BJ (cell line): ENCODE measurements at places on chromosomes 12 and 14.

DNA sequence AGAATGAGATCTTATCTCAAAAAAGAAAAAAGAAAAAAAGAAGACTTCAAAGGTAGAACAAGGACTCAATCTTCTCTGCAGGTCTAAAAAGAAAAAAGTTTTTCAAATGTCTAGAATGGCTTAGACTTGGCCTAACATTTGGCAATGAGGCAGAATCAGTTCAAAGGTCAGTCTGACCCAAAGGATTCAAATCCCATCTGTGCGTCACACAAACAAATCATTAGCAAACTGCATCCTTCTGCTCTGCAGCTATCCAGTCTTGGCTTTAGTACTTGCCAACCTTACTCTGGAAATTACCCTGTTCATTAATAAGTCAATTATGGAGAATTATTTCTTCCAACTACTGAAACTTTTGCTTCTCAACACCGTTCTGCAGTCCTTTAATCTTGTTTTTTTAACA lies 3.1 kb downstream of the YAF2 start:
- no peak for DNase-seq

GRCh38 chr12:41274643-41275042 lies 86.5 kb downstream of the PDZRN4 start:
- no peak for DNase-seq

- no peak for DNase-seq
These were observed 592.9 kb downstream of the FSCB start for GRCh38 chr14:43914041-43914693.

DNA sequence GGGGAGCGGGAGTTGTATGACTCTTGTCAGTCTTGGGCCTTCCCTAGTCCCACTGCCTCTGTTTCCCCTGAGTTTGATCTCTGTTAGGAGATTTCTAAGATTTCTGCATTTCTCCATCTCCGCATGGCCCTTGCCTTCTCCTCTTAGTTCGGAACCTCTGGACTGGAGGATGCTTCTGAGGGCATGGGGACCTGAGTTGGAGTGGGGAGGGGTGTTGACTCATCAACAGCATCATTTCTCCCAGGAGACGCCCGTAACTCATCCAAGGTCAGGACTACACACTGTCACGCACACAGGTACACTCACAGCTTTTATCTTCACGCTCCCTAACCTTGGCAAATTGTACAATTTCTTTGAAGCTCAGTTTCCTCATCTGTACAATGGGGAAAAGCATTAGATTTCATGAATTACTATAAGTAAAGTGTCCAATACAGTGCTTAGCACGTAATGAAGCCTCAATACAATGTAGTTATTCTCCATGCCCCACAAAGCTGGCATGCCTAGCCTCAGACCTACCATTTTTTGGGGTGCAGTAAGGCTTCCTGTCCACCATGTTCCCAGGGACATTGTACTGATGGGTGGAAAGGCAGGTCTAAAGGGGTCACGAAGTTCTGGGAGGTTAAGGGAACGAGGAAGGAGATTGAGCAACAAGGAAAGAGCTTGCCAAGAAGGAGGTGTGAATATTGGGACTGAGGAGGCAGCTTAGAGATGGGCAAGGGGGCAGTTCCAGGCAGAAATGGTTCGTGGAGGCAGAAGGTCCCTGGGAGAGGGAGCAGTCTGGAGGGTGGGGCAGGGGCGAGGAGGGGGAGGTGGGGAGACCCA lies 600 bp upstream of the LAG3 start:
- no peak for DNase-seq

DNA sequence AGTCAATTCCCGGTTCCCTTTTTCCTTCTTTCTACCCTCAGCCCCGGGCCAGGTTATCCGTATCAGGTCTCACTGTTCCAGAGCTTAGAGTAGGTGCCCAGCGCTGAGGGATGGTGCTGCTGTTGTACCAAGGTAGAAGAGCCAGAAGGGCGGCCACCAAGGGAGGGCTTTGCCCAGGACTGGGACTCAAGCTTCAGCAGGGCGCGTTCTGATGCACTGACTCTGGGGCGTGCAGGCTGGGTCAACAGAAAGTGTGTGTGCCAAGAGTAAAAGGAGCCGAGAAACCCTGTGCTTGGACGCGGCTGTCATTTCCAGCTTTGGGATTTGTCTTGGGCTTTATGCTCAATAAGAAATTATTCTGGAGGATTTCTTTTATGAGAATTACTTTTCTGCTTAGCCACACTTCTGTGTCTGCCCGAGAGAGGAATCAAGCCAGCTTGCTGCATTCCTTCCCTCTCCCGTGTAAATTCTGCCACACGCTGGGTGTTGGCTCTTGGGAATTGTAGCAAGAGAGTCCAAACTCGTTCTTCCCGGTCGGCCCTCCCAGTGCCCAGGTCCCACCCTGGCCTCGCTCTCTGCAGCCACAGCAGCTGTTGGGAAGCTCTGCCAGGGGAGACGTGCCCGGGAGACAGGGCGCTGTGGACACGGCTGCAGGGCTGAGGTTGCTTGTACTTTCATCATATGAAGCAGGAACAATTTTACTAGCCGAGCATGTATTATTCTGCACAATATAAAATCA lies 98.0 kb downstream of the FBXL14 start:
- no peak for DNase-seq

DNA sequence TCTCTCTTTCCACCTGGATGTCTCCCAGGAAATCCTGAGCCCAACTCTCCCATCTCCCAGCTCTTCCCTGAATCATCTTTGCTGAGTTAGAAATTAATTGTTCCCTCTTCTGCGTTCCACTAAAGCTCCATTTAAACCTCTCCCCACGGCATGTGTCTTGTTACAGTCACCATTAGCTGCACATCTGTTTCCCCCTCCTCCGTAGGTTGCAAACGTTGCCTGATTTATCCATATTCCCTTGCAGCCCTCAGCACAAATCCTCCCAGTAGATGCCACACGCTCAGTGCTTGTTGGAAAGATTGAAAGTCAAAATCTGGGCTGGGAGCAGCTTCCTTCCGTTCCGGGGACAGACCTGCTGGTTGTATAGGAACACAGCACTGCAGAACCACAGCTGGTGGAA lies 90.4 kb downstream of the SLC24A4 start:
- DNase-seq = no peak

- DNase-seq = no peak
These were observed 921 bp upstream of the CEP83 start for GRCh38 chr12:94460616-94460959.

- DNase-seq = no peak
These were observed 213.4 kb downstream of the VRK1 start for GRCh38 chr14:97010491-97011160.

GRCh38 chr12:50442178-50442908 lies 41.7 kb downstream of the LARP4 start:
- no peak for DNase-seq

GRCh38 chr12:67981287-67982162 lies 7.7 kb upstream of the IFNG-AS1 start:
- DNase-seq = peak; percentile 77

- DNase-seq = no peak
These were observed 38.3 kb upstream of the LTA4H start for GRCh38 chr12:96073346-96074330.

DNA sequence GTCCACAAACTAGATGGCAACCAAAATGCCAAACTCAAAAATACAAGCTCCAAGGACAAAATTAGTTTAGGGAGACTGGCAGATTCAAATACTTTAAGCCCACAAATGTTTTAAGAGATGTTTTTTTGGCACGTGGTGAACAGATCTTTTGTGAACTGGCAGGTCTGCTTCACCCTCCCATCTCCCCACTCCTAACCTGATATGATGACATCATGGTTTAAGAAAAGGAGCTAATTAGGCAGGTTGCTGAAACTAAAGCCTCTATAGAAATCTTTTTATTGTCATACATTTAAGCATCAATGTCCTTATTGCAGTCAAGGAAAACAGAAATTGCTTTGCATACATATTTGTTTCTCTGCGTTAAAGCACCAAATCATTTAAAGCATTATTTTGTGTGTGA lies 5.8 kb downstream of the LRIG3 start:
- no peak for DNase-seq

DNA sequence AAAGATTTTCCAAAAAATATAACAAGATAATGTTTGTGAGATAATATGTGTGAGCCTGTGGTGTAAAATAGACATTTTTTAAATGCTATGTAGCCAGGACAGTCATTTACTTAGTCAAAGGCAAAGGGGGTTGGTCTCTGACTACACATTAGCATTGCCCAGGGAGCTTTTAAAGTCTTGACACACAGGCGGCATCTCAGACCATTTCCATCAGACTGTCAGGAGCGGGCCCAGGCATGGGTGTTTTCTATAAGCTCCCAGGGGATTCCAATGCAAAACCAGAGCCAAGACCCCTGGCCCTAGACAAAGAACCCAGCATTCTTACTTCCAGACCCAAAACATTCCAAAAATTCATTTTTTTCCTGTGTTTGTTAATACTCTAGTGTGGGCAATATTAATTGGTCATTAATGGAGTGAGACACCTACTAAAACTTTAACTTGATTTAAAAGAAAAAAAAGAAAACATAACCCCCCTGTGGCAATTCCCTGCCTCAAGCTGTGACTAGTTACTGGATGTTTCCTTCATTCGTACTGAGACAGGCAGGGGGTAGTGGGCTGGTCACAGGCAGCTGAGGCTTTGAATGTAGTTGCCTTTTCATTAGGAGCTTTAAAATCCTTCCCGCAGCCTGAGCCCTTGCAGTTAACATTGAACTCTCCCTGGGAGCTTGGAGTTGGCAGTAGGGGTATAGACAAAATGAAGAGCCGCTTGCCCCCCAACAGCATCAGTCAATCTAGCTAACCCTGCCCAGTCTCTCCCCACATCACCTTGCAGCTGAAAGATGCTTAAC lies 103.7 kb downstream of the CMKLR1 start:
- no peak for DNase-seq

DNA sequence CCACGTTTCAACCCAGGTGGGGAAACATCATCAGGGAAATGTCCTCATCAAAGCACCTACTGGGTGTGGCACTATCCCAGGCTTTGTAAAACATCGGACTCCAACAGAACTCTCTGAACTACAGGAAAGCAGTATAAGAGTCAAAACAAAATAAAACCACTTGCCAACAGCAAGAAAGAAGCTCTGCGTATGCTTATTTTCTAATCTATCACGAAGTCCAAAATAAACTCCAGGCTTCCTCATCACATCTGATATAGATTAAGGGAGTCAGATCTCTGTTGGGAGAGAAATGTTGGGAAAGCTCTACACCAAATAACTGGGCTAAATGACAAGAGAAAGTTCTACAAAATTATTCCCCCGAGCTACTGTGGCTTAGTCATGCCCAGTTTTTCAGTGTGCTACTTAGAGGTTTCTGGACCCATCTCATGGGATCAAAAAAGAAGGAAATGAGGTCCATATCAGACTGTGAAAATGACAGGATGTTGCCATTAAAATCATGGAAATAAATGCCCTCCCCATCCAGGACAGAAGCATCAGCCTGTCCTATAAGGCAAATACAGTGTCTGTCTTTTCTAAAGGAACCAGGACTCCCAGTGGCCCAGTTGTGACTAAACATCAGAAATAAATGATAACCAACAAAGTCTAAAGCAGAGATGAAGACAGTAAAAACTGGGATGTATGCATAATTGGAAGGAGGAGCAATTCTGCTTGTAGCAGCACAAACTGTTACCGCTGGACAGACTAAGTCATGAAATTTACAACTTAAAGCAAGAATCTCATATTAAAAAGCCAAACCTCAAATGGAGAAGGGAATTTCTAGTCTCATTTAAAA lies 149.5 kb downstream of the STXBP6 start:
- DNase-seq = peak; percentile 81

DNA sequence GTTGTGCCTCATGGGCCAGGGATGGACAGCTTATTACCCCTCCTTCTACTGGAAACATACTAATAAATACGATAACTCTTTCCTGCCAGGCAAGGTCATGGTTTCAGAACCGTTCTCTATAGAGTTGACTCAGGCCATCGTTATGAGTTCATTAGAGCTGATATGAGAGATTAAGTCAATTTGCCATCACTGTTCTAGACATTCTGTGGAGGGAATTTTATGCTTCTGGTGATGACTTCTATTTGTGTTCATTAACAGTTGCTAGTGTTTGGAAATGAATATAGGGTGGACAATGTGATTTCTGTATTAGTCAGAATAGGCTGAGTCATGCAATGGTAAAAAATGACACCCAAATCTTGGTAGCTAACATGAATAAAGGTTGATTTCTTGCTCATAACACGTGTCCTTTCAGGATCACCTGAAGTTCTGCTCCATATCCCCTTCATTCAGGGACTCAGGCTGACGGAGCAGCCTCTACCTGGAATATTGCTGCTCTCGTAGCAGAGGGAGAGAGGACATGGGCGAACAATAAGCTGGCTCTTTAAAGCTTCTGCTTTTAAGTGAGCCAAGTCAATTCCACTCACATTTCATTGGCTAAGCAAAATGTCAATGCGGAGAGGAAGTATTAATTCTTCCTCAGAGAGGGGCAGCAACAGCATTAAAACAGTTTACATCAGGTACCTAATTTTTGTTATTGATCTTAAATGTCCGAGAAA lies 18.5 kb upstream of the TBPL2 start:
- no peak for DNase-seq

DNA sequence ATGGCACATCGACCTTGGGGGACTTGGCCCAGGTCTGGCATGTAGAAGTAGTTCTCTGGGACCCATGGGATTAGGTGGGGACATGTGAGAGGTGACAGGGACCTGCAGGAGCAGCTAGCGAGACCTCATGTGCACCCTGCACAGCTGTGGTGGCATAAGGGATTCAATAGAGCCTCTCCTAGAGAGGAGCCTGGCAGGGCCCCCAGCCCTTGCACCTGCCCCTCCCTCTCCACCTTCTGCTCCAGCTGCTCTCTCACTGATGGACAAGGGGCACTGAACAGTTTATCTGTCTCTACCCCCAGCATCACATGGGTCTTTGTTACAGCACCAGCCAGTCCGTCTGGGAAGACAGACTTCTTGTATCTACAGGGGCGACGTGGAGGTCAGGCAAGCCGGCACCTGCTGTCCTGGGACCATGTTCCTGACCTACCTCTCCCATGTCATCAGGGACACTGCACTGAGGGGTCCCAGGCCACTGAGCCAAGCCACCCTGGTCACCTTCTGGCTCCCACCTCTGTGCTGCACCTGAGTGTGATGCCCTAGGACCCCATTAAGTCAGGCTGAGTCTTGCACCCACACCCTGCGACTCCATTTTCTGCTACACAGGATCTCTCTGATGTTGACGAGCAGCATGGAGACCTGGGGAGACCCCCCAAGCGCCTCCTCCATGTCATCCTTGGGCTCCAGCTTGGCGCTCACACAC lies 32.6 kb downstream of the DDX11 start:
- DNase-seq = no peak

GRCh38 chr14:89600950-89601826 lies 184.2 kb upstream of the FOXN3 start:
- peak; percentile 72 for DNase-seq

- DNase-seq = no peak
These were observed 11.4 kb downstream of the TMEM121 start for GRCh38 chr14:105537580-105538474.

- no peak for DNase-seq
These were observed 1.8 kb downstream of the IFT43 start for GRCh38 chr14:75987201-75987970.

GRCh38 chr12:46562625-46563225 lies 190.2 kb upstream of the SLC38A2 start:
- DNase-seq = no peak

DNA sequence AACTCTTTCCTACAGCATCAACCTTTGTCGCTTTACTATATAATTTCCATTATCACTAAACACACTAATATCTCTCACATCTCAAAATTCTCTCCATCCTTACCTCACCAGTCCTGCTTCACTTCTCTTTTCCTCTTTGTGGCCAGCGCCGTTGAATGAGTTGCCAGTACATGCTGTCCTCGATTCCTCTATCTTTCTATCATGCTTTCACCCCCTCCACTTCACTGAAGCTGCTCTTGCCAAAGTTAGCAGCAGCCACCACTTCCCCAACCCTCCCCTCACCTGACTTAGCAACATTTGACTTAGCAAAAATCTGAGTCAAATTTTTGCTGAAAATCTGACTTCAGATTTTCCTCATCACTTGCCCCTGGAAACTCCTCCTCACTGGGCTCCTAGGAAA lies 210.4 kb downstream of the ANO6 start:
- DNase-seq = no peak
